ENCODE measurements at places on chromosomes 1 and 21. TPM values are rescaled to one million over a fixed set of nuclear protein-coding genes. Genes with fewer than 3 reads are reported as not detected.

GRCh38 chr1:201903135-201903534 is 14.4 kb downstream of the SHISA4 start:
- no peak for DNase-seq

GRCh38 chr1:15070145-15070748 is 83.3 kb upstream of the TMEM51 start:
- no peak for DNase-seq

DNA sequence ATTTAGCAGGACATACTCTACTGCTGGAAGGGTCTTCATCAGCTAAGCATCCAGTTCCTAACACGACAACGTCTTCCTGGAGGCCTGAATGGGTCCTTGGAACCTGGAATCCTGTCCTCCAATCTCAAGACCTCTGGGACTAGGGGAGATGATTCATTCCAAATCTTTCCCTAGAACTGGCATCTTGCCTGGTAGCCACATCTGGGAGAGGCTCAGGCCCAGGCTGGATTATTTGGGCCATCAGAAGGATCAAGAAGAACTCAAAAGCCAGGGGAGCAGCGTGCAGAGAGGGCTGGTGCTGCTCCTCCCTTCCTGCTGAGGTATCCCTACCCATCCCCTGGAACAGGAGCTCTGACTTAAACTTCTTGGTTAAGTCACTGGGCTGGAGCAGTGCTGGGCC is 2.8 kb upstream of the PHLDA3 start:
- DNase-seq = no peak

- no peak for DNase-seq
Observed at GRCh38 chr1:5596651-5597050, 395.6 kb downstream of the NPHP4 start.

The SPATA21 gene
- total RNA-seq = 0.84 TPM

The WDR77 gene
- 22.8 TPM for total RNA-seq

Data from dorsolateral prefrontal cortex (tissue), 122 donors.